ENCODE measurements at places on chromosomes 6 and 20.

DNA sequence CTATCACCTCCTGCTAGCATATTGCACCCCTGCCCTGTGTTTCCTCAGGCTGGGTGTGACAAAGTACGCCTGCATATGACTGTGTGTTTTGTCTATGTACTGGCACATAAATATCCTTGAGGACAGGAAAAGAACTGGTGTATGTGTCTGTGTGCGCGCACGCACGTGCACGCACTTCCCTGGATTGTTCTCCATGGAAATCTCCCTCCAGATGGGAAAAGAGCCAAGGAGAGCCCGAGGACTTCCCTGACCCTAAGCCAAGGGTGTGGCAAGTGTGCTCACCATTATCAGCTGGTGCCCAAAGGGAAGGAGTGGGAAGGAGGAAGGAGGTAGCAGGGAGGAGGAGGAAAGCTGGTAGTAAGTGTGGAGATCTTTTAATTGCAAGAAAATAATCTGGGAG, 117.6 kb downstream of the HIVEP2 start:
- no peak for DNase-seq

- no peak for DNase-seq
Observed at GRCh38 chr6:149202952-149203351, 114.6 kb upstream of the TAB2 start.

GRCh38 chr6:12151433-12151820, 138.7 kb upstream of the EDN1 start:
- no peak for DNase-seq

DNA sequence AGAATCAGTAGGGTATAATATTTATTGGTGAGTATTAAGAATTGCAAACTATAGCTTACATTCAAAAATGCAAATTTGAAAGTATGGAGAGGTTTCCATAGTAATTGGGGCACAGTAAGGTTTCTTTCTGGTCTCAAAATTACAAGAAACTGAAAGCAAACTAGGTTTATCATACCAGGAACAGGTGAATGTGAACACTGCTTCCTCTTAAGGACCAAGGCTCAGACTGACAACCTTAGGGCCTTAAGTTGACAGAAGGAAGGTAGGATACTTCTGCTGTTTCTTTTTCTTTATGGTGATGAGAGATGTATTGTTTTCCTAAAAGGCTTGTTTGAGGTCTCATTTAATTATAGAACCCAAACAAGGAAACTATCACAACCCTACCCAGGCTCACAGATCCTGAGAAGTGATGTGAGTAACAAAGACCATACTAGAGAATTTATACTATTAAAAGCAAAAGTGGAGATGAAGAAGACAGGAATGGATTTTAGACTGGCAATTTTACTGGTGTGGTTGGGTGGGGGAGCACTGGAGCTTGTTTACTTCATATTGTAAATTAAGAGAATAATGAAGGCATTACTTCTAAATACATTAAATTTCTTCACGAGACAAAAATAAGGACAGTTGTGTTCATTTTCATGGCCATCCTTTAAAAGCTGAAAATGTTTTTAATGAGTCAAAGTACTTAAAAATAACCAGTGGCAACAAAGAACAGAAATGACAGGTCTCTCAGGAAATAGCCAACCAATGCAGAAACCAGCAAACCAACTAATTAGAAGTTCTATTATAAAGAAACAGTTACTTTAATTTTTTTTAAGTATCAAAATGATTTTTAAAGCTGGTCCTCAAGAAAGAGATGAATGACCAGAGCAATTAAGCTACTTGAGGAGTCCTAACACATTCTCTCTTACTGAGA, 21.3 kb downstream of the STAU1 start:
- no peak for DNase-seq

DNA sequence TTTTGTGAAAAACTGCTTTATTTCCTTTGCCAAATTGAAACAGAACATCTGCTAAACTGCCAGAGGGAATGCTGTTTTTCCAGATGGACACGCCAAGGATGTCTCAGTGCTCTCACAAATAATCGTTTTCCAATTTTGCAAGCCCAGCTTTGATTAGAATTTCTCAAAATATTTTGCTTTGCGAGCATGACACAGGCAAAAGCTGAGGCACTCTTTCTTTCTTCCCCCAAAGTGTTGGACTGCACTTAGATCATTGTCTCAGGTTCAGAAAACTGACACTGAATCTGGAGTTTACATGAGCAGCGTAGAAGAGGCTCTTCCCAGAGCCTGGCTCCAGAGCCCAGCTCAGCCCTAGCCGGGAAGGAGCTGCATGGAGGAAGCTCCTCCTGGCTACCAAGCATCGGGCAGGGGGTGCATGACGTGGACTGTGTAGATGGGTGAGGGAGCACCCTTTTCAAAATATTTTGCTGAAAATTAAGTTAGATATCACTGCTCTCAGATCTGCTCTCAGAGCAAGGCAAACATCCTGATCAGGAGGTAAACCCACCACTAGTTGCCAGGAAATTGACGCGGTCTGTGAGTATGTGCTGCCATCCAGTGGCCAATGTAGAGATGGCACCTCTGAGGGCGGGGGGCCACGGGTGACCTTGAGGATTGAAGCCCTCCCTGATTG, 107.5 kb downstream of the SLC22A3 start:
- DNase-seq = peak; percentile 38

DNA sequence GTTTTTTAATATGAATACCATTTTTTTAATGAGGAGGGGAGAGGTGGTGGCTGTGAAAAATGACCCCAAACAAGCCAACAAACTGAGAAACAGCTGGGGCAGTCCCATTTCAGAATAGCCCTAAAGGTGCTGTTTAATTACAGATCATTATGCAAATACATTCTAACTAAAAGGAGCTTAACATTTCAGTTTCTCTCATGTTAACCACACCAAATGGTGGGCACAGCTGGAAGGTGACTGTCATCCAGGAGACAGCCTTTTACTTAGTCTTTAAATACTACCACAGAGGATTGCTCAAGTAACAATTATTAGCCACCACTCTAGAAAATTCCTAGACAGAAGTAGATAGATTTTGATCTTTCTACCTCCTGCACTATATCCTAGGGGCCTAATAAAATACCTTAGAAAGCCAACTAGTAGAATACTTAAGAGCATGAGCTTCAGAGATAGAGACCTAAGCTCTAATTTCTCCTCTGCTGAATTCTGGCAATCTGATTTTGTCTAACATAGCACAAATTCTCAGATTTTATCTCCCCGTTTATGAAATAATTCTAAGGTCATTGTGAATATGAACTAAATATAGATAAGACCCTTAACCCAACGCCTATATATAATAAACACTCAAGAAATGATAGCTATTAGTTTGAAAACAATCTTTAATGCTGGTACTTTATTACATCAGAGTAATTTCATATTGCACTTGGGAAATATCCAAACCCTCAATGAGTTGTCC, 615.1 kb upstream of the NRSN1 start:
- no peak for DNase-seq

GRCh38 chr6:138643210-138643609, 130.4 kb upstream of the CCDC28A start:
- no peak for DNase-seq

DNA sequence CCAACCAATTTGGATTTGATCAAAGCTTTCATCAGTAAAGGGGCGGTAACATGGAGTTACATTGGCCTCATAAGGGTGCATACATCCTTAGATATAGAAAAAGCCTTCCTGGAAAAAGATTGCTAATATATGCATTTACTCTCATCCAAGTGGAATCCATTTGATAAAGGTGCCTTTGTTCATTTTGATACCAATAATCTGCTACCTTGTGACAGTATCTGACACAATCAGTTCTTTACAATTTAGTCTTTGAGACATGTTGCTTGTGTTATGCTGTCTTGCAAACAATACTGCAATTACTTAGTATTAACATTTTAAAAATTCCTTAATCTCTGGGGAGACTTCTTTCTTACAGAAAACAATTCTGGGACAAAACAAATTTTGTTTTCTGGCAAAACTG, 654.4 kb upstream of the SLC35B3 start:
- DNase-seq = no peak

DNA sequence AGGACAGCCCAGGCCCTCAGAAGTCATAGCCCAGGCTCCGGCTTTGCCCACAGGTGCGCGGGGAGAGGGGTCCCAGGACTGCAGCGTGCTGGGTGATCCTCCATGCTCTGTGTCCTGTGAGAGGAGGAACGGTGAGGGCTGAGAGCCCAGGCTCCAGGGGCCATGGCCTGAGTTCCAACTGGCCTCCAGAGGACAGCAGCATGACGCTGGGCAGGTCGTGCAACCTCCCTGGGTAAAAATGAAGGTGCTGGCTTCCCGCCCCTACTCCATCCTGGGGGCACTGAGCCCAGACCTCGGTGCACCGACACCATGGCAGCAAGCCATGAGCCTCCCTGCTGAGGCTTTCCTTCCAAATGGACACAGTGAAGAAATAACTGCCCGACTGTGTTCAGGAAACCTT, 305.4 kb downstream of the TAF4 start:
- DNase-seq = no peak

DNA sequence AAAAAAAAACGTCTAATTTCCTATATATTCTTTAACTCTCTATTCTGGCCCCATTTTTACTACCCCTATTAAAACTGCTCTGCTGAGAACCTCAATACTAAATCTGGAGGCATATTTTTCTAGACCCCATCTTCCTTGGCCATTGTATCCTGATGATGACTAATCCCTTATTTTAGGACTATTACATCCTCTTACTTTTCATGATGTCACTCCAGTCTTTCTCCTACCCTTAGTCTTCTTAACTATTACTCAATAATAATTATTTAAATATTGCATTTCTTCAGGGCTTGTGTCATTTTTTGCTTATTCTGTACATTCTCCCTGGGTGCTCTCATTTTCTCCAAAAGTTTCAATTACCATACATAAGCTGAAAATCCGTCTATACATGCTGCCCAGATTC, 6.4 kb downstream of the FBXO30 start:
- DNase-seq = no peak

GRCh38 chr20:35404614-35405259, 7.0 kb downstream of the UQCC1 start:
- no peak for DNase-seq

- no peak for DNase-seq
Observed at GRCh38 chr20:18258126-18258860, 30.0 kb upstream of the ZNF133 start.

GRCh38 chr6:56752009-56752408, 109.3 kb upstream of the DST start:
- no peak for DNase-seq

GRCh38 chr6:3531481-3531880, 74.6 kb upstream of the SLC22A23 start:
- no peak for DNase-seq

GRCh38 chr6:108293527-108294296, 1.1 kb upstream of the AFG1L start:
- no peak for DNase-seq

- DNase-seq = no peak
Observed at GRCh38 chr6:169618526-169619490, 83.0 kb downstream of the WDR27 start.

- no peak for DNase-seq
Observed at GRCh38 chr20:35823147-35823546, 51.3 kb downstream of the PHF20 start.

DNA sequence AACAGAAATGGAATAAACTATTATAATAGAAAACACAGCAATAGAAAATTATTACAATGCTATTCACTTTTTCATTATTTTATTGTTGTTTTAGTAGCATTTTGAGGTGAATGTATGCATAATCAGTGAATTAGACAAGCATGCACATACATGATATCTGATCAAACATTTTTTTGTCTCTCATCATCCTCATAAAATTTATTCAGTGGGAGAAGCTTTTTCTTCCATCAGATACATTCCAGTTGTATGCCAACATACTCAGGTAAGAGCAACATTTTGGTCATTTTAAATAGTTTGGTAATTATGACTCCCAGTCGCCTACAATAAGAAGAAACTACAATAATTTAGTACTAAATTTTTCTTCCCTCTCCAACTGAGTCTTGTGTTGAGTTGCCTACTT, 44.5 kb downstream of the ADGRF1 start:
- no peak for DNase-seq

DNA sequence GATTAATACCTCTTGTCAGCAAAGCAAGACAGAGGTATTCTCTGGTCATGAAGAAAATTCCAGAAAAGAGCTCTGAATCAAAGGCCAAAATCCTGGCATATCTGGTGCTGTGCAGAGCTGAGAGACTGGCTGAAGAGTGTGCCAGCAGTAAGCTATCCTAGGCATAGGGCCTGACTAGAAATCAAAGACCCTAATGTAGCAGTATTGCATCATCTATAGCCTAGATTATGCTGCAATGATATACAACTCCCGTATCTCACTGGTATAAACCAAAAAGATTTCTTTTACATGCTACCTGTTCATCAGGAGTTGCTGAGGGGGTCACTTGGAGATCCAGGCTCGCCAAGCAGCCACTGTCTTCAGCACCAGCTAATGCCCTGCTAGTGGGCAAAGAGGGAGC, 30.9 kb upstream of the TRIM39 start:
- no peak for DNase-seq

GRCh38 chr20:36334281-36335205, 28.4 kb downstream of the DLGAP4 start:
- DNase-seq = no peak

GRCh38 chr6:134623401-134623800, 305.5 kb upstream of the SGK1 start:
- DNase-seq = peak; percentile 54

DNA sequence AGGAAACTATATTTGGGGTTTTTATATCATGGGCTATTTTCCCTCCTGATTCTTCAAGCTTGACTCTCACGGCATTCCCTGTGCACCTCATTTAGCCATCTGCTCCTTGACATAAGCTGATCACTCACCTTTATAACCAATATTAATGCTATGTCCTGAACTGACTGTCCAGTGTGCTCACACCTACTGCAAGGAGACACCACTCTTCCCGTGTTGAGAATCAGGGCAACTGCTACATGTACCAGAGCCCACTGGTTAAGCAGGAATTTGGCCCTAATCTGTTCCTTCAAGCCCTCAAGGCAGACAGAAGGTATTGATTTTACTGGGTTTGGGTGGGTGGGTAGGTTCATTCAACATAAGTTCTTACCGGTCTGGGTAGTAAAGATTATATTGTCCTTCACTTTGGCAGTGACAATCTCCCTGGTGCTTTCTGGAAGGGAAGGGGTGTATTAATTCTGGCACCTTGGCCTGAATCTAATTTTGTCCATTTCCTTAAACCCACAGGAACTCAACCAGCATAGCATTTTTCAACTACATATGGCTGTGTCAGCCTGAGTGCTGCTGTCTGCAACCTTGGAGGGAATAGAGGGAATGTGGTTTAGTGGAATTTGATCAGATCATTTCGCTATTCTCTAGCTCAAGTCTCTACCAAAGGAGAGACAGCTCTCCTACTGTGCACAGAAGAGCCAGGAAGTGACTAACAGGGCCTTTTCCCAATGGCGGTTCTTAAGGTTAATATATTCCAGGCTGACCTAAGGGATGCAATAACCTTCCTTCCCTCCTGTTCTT, 293.2 kb downstream of the BTBD9 start:
- no peak for DNase-seq

DNA sequence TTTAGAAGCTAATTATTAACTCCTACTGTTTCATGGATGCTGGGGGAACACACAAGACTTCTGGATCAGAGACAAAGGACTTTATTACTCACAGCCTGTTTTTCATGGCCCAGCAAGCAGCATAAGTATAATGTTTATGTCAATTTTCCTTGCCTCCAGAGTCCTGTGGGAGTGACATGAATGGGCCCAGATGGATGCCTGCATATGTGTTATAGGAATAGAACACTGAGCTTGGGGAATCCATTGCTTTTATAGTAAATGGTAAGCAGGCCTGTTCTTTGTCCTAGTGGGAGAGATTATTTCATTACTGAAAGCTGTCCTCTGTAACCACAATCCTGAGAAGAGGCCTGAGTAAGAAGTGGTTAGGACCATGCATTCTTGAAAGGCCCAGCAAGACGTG, 25.6 kb downstream of the BLTP3A start:
- no peak for DNase-seq
